ENCODE measurements at places on chromosomes 4 and X. TPM values are rescaled to one million over a fixed set of nuclear protein-coding genes. Genes with fewer than 3 reads are reported as not detected.

DNA sequence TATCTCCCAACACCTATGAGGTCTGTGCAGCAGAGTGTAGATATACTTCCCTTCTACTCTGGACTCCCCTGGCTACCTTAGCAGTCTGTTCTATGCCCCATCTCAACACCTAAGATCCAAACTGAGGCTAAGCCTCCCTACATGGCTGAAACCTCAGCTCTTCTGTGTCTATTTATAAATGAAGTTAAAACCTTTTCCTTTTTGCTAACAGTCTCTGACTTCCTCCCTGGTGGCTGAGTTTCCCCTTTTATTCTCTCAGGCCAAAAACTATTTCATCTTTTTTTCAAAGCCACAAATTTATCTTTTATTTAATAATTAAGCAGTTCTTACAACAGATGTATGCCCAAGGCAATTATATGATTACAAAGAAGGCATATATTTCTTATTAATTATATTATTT, 111.8 kb upstream of the STIM2 start:
- DNase-seq, result no peak

The MAGEA4 gene
- not detected for total RNA-seq

DNA sequence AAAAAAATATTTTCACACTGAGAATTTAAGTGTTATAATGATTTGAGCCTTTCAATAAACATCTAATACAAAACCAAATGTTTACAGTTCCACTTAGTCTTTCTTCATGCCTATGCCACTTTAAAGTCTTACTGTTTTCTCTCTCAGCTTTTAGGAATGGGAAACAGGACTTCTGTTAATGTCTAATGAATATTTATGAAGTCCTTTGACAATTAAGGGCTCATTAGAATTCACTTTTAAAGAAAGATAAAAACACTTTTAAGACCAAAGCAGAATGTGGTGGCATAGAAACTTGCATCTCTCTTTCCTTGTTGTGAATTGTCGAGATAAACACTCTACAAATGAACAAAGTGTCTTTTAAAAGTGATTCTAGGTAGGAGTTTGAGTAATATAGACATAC, 315.9 kb downstream of the BMPR1B start:
- no peak for DNase-seq

DNA sequence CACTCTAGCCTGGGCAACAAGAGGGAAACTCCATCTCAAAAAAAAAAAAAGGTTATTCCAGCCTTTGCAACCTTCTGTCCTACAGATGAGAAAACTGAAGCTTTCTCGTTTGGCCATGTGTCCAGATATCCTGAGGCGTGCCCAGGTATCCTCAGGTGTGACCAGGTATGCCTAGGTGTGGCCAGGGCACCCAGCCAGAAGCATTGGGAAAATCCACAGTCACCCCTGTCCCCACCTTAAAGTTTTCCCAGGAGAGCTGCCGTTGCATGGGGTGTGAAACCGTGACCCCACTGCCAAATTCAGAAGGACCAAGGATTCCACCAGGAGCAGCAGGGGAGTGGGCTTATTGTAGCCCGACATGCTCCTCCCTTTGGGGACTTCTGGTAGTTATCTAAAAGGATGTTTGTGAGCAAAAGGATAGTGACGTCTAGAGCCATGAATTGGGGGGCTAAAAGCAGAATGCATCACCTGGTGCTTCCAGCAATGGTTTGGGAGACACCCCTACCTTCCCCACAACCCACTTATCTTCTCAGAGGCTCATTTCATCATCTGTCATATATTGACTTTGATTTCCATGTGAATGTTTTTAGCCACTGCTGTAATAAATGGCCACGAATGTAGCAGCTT, 4.0 kb upstream of the DHRSX start:
- no peak for DNase-seq

DNA sequence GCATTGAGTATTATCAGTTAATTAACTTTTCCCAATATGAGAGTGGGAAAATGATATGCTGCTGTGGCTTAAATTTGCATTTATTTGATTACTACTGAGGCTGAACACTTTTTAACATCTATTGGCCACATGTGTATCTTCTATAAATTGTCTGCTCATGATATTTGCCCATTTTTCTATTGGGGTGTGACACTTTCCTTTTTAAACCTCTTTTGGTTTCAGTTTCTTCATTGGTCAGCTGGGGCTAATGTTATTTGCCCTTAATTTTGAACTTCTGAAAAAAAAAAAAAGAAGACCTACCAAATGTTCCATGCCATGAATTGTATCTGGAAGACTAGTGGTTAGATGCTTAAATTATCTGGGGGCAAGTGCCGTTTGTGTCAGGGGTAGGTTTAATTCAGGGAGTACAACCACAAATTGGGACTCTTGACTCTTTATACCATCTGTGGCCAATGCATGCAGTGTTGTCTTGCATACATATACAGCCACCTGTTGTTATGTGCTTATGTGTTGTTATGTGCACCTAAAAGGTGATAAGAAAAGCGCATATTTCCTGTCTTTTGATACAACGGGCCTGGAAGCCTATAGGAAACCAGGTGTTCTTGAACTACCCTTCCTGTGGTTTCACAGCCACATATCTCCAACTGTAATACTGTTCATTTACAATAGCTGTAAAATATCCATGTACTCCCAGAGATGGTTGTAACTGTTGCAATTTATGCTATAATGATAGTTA, 49.0 kb downstream of the SH2D1A start:
- DNase-seq, result no peak

DNA sequence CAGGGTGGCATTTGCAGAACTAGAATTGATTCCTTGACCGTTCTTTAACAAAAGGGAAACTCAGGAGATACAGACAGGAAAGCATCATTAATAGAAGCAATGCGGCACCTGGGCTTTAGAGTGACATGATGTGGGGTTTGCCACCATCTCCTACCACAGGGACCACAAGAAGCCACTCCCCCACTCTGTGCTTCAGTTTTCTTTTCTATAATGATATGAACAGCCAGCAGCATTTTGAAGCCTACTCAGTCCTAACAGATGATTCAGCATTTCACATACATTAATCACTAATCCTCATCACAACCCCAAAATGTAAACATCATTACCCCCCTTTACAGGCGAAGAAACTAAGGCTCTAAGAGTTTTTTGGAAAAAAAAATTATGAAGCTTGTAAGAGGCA, 22.9 kb downstream of the CCDC149 start:
- no peak for DNase-seq

The CXCR3 gene
- total RNA-seq, result not detected

- no peak for DNase-seq
These were observed 56.4 kb upstream of the HMX1 start for GRCh38 chr4:8928074-8928473.

The GPAT3 gene
- 45.9 TPM for total RNA-seq

GRCh38 chrX:136321532-136321931, 20.8 kb downstream of the ADGRG4 start:
- DNase-seq, result no peak

DNA sequence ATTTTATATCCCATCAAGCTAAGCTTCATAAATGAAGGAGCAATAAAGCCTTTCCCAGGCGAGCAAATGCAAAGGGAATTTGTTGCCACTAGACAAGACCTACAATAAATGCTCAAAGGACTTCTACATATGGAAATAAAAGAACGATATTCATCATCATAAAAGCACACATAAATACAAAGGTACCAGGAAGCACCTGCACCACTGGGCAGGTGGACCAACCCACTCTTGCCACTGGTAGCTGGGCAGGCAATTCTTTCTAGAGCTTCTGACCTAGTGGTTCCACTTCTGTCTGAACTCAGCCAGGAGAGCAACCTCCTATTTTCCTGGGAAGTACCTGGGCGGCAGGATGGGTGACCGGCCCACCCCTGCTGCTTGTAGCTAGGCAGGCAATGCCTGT, 237.2 kb upstream of the ITM2A start:
- DNase-seq, result no peak

DNA sequence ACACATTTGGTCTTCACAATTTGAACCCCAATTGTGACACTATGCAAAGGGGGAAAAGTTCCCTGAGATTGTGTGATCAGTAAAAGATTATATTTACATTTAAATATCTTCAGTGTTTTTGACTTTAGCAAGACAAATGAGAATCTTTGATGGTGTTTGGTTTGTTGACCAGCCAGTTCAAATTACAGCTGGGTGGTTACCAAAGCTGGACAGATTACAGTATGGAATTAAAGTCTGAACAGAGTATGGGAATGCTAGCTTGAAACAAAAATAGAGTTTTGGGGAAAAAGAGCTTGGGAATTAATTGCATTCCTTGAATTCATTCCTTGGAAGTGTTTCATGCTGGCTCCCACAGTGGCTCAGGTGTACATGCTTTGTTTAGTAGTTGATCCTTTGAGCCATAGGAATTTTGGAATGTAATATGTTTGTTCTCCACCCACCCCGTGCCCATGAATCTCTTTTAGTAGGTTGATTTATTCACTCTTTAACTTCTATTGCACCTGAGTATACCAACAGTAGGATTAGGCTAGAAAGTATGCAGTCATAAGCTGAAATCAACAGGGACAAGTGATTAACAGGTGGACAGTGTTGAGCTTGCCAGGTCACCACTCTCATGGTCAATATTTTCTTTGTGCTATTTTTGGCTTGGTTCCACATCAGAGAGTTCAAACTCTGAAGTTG, 81.1 kb upstream of the HELT start:
- DNase-seq, result peak; percentile 7

DNA sequence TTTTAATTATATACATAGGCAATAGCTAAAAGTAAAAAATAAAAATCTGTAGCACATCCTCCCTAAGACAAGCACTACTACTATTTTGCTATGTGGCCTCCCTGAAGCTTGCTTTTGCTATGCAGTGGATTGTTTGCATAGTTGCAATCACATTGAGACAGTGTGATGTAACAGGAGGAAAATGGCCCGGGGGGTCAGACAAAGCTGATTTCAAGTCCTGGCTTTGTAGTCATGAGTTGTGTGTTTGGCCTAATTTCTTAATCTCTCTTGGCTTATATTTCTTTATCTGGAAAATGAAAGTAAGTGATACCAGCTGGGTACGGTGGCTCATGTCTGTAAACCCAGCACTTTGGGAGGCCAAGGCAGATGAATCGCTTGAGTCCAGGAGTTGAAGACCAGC, 166.6 kb downstream of the LHFPL1 start:
- no peak for DNase-seq

- no peak for DNase-seq
These were observed 67.0 kb downstream of the AASDH start for GRCh38 chr4:56320293-56320692.

The DGKK gene
- under 0.01 TPM for total RNA-seq

- no peak for DNase-seq
These were observed 26.1 kb downstream of the COQ2 start for GRCh38 chr4:83258461-83258860.

DNA sequence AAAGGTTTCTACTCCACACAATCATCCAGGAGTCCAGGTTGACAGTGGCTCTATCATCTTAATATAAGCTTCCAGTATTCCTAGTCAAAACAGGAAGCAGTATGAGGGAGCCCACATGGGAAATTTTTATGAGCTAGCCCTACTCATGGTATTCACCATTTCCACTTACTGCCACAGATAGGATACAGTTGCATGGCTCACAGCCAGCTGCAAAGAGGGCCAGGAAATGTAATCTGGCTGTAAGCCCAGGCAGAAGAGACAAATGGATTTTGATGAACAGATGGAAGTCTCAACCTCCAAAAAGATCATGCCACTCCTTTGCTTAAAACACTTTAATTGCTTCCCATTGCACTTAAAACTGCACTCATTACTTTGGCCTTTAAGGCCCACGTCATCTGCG, 150.6 kb downstream of the ADAMTS3 start:
- DNase-seq, result no peak

DNA sequence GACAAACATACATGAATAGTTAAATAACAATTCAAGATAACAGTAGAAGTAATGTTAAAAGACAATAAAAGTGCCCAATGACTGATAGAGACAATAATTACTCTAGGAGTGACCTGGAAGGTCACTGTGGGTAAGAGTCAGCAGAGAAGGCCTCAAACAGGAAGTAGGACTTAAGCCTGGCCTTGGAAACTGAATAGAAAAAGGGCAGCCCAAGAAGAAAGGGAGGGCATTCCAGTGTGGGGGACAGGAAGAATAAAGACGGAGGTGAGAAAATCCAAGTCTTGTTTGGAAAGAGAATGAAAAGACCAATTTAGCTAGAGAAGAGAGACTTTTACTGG, 6.0 kb downstream of the P2RY4 start:
- DNase-seq, result no peak

GRCh38 chr4:39357002-39357401, 9.2 kb downstream of the RFC1 start:
- no peak for DNase-seq

The FANCB gene
- total RNA-seq, result 5.9 TPM

The DCAF8L2 gene
- not detected for total RNA-seq

Data from epithelial cell of proximal tubule (primary cell).